ENCODE measurements at places on chromosomes 11 and 22.

DNA sequence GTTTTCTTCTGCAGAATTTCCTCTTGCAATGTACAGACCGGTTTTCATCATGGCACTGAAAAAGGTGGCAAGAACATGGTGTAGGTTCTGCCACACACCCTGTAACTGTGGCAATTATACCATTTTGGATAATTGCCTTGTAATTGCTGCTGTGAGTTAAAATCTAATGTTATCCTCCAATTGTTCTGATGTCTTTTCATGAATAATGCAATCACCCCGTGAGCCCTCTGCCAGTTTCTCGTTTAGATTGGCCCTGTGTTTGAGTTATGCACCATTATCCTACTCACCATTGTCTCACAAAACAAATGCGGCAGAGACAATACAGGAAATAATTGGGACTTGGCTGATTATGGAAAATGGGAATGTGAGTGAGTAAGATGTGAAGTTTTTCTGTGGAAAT lies 61.8 kb upstream of the MTNR1B start:
- DNase-seq, result no peak

DNA sequence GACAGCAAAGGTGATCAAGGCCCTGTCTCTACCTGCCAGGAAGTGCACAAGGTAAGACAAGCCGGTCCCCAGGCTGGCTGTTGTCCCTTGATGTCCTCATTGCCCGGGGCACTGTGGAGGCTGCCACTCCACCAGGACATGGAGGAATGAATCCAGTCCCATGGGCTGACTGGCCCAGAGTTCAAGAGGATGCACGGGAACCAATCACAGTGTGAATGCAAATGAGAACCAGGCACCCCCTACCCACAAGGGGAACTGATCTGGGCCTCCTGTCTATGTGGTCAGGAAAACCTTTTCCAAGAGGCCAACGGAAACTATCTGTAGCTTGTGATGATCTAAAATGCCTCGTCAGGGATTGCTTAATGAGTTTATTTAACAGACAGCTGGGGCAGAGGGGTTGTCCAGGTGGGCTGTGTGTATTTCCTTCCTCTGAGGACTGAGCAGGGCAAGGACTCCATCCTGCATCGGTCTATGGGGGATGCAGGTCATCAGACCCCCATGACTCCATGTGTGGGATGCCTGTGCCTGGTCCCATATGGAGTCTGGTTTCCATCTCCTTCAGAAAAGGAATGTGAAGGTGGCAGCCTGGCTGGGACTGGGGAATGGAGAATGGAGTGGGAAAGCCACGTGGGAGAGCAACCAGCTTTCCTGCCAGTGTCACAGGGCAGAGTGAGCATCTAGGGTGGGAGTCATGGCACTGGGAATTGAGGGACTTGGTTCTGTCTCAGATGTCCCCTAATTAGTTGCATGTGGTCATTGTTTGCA lies 60.5 kb downstream of the CD82 start:
- no peak for DNase-seq

DNA sequence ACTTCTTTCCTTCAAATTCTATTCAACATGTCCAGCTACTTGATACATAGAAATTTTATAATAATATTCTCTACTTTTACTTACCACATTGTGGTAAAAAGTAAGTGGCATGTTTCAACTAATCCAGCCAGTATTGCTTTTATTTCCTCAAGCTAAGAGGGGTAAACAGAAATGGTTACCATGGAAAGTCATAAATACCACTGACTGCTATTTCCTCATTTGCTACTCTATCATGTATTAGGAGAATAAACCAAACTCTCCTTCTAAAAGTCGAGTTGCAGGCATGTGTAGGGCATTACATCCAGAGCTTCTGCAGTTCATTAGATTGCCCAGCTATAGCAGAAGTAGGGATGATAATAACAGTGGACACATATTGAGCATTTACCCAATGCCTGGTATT lies 208.4 kb downstream of the MAML2 start:
- no peak for DNase-seq

DNA sequence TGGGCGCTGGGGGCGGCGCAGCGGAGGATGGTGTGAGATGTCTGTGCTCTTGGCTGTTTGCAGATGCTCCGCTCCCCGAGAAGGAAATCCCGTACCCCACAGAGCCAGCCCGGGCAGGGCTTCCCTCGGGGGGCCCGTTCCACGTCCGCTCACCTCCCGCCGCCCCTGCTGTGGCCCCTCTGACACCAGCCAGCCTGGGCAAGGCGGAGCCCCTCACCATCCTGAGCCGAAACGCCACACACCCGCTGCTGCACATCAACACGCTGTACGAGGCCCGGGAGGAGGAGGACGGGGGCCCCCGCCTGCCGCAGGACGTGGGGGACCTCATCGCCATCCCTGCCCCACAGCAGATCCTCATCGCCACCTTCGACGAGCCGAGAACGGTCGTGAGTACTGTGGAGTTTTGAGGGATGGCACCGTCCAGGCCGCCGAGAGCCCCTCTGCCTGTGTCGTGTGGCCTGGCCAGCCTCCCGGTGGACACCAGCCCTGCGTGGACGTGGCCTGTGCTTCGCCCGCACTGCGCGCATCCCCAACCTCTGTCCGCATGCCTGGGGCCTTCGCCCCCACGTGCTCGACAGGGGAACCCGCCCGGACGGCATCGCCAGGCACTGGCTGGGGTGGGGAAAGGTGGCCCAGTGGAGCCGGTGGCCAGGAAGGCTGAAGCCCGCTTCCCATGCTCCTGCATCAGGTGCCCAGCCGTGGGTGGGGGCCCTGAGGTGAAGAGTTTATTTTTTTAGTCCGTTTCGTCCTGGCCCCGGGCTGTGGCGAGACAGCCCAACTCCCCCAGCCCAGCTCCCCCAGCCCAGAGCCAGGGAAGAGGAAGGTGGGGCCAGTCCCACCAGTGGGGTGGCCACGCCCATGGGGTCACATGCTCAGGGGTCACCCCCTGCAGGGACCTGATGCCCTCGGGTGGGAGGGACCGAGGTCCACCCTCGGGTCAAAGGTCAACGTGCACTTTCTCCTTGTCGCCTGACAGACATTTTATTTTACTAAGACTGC lies 6.5 kb upstream of the TRABD start:
- no peak for DNase-seq

- DNase-seq, result no peak
These were observed 5.3 kb downstream of the MMP11 start for GRCh38 chr22:23777776-23778576.
